Stimulated activated CD4-positive, alpha-beta T cell treated with anti-CD3 and anti-CD28 coated beads, Interleukin-1b, Interleukin-23, amount 100 ng/mL, for 24 hours (primary cell): ENCODE measurements at places on chromosomes 16 and 17.

DNA sequence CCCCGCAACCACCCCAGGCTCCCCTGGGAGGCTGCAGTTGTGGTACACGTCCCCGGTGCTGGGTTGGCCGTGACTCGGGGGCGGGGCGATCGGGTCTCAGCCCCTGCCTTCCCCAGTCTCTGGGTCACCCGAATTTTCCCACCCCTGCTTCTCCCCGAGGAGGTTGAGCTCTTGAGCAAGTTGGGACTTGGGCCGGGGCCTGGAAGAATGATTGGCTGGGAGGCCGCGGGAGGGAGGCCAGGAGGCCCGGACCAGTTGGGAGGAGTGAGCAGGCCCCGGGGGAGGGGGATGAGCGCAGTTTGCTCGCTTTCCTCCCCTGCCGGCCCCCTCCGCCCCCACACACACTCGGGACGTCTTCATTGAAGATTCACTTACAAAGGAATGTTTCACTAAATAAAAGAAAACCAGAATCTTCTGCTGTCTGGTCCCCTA, 4.5 kb upstream of the HEXIM1 start:
- DNase-seq: no peak

DNA sequence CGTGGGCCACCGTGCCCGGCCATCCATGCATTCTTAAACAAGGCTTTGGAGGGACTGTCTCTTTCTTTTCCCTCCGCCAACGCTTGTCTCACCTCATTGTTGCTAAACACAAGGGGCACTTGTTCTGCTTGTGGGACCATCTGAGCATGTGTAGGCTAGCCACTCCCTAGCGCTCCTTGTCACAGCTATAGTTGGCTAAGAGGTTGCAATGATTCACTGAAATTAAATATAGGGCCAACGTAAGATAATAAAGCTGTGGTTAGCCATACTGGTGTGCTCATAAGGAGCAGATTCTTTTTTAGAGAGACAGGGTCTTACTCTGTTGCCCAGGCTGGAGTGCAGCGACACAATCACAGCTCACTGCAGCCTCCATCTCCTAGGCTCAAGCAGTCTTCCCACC, 41.2 kb downstream of the KIAA0513 start:
- no peak for DNase-seq

DNA sequence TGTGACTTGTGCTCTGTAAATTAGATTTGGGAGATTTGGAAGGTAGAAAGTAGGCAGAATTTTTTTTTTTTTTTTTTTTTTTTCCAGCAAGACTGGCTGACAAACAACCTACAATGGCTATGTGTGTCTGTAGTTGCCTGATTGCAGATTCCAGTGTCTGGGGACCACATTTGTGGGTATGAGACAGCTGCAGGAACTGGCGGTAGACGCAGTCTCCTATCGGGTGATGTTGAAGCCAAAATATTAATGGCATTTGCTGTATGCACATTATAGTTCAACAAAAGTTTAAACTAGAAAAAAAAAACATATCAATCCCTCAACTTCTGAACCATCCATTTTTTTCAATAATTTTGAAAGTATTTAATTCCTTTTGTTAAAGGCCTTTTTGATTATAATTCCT, 665.2 kb downstream of the TOX3 start:
- DNase-seq: no peak

DNA sequence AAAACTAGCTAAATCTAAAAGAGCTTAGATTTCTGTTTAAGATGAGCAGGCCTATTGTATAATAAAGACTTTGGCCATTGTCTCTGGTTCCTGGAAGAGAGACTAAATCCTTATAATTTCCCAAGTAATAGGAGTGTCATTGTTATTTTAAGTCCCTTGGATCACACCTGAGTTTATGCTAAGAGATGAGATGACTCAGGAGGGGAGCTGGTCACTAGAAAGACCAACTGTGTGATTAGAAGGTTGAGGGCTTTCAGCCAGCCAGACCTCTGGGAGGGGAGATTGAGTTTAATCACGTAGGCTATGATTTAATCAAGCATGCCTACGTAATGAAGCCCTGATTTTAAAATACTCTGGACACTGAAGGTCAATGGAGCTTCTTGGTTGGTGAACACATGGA, 156.9 kb upstream of the C17orf78 start:
- no peak for DNase-seq

DNA sequence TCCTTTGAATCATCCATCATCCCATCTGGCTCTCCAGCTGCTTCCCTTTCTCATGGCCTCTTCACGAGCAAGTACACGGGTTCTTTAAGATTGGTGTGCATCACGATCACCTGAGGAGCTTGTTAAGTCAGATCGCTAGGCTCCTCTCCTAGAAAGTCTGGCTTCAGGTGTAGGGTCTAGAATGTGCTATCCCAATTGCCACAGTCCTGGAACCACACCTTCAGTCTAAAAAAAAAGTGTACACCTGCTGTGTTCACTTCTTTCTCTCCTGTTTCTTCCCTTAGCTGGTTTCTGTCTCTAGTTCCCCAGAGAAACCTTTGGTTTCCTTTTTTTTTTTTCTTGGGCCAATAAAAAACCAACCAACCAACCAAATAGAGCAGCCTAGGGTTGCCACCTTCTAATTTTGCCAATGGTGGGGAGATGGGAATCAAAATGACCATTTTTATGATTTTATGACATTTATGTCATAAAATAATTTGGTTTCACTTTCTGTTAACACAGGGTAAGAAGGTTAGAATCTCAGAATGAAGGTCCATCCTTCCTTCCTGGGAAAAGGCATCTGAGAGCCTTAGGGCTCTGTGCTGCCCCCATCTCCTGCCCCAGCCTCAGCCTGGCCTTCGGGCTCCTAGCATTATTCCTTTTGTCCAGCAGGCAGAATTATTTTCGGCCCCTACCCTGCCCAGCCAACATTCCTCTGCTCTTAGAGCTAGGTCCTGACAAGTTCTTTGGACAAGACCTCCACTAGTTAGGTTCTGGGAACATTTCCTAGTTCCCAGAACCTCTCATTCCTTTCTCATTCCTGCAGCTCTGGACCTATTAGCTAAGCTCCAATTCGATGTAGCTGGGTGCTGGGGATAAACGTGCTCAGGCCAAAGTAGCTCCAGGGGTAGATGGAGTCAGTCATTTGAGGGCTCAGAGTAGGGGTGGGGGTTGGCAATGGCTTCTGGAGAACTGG, 1.9 kb upstream of the GGT6 start:
- no peak for DNase-seq

DNA sequence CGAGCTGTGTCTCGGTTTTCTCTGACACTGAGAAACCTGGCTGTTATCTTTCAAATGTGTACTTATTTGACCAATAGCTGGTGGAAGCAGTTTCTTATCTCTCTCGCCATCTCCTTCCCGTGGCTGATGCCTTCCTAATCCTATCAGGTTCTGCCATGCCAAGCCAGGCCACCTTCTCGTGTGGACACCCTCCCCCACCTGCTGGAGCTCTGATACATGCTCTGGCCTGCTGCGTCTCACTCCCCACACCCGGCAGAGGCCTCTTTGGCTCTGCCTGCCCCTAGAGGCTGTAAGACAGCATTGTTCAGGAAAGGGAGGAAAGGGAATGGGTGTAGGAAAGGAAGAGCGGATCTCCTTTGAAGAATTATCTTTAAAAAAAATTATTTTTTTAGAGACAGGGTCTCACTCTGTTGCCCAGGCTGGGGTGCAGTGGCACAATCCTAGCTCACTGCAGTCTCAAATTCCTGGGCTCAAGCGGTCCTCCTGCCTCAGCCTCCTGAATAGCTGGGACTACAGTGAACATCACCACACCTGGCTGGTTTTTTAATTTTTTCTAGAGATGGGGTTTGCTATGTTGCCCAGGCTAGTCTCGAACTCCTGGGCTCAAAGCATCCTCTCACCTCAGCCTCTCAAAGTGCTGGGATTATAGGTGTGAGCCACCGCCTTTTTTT, 7.5 kb upstream of the ARMC5 start:
- no peak for DNase-seq

DNA sequence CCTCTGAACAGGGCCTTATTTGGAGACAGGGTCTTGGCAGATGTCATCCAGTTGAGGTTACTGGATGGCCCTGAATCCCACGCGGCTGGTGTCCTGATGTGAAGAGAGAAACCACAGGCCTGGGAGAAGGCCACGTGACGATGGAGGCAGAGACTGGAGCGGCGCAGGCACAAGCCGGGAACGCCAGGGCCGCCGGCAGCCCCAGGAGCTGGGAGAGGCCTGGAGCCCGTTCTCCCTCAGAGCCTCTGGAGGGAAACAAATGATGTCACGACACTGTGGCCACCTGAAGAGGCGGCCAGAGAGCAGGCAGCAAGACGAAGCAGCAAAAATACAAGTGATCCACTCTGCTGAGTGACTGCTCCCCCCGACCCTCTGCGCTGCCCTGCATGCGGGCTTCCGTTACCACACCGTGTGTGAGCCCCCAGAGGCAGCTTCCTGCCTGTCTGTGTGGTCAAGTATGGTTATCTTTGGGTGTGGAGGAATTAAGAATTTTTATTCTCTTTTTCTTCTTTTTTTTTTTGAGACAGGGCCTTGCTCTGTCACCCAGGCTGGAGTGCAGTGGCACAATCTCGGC, 11.6 kb downstream of the CD7 start:
- DNase-seq: no peak

DNA sequence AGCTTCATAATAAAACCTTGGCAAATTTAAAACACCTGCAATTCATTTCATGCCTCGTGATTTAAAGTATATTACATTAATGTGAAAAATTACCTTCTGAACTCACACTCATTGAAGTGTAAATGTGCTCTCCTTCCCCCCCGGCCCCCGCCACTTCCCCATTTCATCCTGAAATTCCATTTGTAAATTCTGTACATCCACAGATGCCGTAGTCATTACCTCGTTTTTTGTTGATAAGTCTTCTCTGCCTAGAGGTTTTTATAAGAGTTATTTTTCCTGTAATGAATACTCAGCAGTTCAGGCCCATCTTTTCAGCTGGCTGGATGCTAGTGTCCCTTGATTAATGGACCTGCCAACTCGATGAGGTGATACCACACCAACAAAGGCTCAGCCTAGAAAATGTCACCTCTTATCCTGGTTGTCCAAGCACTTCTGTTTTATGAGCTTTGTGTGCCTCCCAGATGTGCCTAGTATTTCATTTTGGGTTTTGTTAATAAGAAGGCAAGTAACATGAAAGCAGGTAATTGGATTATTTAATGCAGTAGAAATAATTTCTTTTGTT, 64.8 kb upstream of the KIFC3 start:
- DNase-seq: no peak

DNA sequence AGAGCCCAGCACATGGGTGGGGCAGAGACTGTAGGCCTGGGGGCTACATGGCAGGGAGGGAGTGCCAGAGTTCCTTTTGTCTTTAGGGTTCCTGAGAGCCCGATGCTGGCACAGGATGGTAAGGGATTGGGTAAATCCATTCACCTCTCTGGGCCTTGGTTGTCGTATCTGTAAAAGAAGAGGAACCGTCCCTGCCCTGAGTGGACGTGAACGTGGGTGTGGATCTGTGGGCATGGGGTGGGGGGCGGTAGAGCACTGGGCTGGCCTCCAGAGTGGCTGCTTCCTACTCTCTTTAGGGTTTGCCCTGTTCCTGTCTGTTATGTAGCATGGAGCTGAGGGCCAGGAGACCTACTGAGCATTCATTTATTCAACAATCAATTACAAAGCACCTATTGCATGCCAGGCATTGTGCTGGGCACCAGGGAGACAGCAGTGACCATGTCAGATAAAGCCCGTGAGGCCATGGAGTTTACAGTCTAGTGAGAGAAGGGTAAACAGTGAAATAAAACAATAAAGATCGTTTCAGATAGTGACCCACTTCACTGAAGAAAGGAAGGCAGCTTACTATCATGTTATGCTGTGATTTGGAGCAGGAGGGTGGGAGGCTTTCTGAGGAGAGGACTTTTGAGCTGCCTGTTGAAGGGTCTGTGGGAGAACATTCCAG, 13.1 kb upstream of the TCAP start:
- no peak for DNase-seq

GRCh38 chr17:71872843-71873485, 247.9 kb upstream of the SOX9 start:
- no peak for DNase-seq

DNA sequence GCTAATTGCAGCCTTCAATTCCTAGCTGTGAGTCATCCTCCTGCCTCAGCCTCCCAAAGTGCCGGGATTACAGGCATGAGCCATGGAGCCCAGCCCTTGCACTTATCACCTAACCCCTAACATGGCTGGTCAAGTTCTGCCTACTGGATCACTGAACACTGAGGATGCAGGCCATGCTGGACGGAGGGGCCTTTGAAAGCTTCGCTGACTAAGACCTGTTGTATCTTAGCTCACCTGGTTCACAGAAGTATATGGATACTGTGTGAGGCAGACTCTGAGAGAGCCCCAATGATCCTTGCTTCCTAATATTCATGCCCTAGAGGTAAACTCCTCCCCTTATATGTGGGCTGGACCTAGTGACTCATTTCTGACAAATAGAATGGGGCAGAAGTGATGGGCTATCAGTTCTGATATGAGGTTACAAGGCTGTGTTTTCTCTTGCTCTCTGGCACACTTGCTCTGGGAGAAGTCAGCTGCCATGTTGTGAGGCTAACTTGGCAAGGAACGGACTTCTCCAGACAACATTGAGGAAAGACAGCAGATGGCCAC, 11.7 kb upstream of the TMIGD1 start:
- no peak for DNase-seq

GRCh38 chr16:49443576-49443975, 70.0 kb downstream of the C16orf78 start:
- no peak for DNase-seq

DNA sequence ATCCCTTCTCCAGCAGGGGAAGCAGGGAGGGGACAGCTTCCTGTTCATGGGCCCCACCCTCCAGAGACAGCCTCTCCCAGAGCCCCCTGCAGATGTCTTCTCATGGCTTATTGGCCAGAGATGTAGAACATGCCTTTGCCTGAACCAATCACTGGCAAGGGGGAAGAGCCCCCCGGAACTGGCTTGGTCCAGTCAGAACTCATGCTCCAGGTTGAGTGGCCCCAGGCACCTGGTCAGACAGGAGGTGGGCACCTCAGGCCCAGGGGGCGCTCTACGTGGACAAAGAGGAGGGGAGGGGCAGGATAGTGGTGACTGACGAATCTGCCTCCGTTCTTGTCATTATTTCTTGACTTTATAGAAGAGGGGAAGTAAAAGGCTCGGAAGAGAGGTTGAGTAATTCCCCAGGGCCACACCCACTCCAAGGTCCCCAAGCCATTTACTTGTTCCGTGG, 23.6 kb downstream of the RAB11FIP4 start:
- no peak for DNase-seq

DNA sequence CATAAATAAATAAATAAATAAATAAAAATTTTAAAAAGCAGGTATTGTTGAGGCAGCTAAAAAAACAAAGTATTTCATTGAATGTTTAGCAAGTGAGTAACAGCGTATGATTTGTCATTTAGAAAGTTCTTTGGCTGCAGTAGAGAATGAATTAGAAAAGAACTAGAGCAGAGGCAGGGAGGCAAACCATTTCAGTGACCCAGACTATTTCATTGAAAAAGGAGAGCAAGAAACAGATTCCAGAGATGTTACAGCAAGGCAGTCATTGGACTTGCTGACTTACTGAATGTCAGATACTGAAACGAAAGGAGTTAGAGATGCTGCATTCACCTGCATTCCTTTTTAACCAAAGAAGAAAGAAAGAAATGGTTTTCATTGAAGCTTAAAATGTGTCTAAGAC, 105.5 kb upstream of the HLF start:
- no peak for DNase-seq

GRCh38 chr17:48722915-48723422, at the start of gene PRAC2:
Gene PRAC2, plus strand, starts transcription at chr17:48723185. Its CDS starts 1,226 bp downstream, at chr17:48724411.
- DNase-seq: no peak

GRCh38 chr16:57186872-57187854, 1.0 kb downstream of the RSPRY1 start:
- DNase-seq: no peak
